Stimulated activated CD8-positive, alpha-beta memory T cell treated with anti-CD3 and anti-CD28 coated beads, Interleukin-4, amount 100 ng/mL, for 48 hours (primary cell): ENCODE measurements at places on chromosomes 6 and 20.

DNA sequence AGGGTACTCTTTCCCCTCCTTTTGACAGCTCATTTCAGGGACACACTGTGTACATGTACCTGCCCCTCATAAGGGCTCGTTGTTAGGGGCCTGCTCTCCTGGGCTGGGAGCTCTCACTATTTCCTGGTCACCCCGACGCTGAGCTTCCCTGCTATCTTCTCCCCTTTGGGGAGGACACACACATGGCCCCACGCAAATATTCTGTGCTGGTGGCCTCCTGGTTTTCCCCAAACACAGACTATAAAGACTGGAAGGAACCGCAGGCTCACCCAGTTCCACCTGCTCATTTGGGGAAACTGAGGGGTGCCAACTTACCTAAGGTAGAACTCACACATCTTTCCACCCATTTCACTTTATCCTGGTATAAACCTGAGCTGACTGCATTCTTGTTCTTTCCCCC is 301.4 kb upstream of the SUPT3H start:
- DNase-seq = no peak

DNA sequence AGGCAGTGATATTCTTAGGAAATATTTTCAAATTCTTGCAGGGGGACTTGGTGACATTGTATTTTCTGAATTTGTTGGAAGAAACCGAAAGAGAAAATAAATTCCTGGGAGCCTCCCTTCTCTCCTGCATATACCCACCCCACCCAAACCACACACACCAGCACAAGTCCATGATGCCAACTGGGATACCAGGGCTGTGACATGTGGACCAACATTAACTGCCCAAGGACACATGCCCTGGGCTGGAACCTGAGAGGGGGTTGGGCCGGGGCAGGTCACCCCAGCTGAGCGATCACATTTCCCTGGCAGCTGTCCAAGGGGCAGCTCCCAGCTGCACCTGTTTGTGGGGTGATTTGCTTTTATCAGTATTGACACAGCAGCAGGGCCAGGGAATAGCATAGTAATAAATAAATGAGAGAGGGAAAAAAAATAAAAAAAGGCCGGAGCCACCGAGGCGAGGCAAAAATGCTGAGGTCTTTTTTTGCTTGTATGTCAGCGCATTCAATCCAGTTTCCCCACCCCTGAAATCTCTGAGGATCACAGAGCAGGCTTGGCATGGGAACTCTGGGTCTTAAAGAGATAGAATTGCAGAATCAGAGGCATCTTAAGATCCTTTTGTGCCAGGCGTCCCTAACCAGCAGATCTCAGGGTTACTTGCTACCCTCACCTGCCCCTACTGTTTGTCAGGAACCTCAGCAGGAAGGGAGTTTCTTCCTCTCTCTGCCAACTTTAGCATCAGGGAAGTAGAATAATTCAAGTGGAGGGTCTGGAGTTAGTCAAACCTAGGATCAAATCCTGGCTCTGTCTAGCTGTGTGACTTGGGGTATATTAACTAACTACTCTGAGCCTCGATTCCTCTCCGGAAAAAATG is 66.5 kb upstream of the PIM1 start:
- DNase-seq = peak; percentile 33

- no peak for DNase-seq
Measured at GRCh38 chr6:68339488-68340131, 295.5 kb upstream of the ADGRB3 start.

GRCh38 chr6:97312241-97312640 is 29.2 kb upstream of the MMS22L start:
- no peak for DNase-seq
